IMR-90 (cell line): ENCODE measurements at places on chromosomes 16 and 17. TPM values are rescaled to one million over a fixed set of nuclear protein-coding genes. Genes with fewer than 3 reads are reported as not detected.

DNA sequence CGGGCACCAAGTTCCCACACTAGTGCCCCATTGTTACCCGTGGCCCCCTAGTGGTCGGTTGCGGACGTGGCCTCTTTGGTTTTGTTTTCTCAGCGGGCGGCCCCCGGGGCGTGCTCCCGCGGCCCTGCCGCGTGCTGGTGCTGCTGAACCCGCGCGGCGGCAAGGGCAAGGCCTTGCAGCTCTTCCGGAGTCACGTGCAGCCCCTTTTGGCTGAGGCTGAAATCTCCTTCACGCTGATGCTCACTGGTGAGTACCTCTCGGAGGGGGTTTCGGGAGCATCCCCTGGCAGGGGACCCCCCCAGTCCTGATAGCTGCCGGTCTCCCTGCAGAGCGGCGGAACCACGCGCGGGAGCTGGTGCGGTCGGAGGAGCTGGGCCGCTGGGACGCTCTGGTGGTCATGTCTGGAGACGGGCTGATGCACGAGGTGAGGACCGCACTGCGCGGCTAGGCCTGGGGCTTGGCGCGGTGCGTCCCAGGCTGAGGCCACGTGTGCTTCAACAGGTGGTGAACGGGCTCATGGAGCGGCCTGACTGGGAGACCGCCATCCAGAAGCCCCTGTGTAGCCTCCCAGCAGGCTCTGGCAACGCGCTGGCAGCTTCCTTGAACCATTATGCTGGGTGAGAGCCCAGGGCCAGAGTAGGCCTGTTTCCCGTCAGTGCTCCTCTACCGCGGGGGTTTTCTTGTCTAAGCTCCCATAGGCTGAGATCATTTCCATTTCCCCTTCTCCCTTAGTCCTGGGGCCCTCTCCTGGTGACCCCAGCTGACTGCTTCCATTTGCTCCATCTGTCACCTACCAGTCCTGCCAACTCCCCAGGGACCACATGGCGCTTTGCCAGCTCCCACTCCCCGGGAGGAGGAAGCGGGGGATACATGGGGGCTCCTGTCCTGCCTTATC, 1.7 kb downstream of the SPHK1 start:
- peak; percentile 78 for DNase-seq

GRCh38 chr16:75193265-75193650, 13.7 kb downstream of the CTRB2 start:
- DNase-seq: no peak

The MYO1D gene
- 0.56 and 0.90 TPM in 2 replicates for total RNA-seq

The KRT31 gene
- not detected in 2 replicates for total RNA-seq

GRCh38 chr17:58969156-58969555, 137.5 kb downstream of the TRIM37 start:
- DNase-seq: no peak

The RASL10B gene
- 3.6 and 4.7 TPM in 2 replicates for total RNA-seq

DNA sequence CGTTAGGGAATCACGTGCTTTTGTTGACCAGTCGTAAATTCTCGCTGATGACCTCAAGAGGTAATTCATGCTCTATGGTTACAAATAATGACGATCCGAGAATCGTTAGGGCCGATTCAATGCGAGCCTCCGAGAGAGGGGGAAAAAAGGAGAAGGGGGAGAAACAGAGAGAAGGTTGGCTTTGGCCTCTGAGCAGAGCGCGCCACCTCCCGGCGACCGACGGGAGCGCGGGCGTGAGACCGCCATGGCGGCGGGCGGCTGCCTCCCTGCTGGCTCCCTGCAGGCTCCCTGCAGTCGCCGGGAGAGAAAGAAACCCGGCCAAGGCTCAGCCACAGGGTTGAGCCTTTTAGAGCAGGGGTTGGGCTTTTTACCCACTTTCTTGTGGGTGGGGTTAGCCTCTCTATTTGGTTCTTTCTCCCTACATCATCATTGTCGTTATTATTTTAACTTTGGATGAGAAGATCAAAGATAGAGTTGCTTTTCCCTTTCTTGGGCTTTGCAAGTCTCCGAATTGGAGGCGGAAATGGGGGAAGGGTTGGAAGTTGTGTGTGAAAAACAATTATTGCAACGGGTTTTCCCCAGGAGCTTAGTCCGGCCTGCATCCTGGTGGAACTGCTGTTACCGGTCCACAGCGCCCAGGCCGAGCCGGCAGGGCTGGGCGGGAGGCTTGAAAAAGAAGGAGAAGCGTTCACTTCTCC, 410 bp upstream of the HOXB5 start:
- DNase-seq: peak; percentile 99

- peak; percentile 11 for DNase-seq
These were observed 394 bp upstream of the CPD start for GRCh38 chr17:30378241-30378824.

The CNGB1 gene
- total RNA-seq: not detected in 2 replicates

The SEPTIN1 gene
- not detected in 2 replicates for total RNA-seq

The CLEC19A gene
- not detected in 2 replicates for total RNA-seq

The MIEF2 gene
- 9.1 and 12.2 TPM in 2 replicates for total RNA-seq

- DNase-seq: peak; percentile 77
These were observed 18.2 kb downstream of the MPP3 start for GRCh38 chr17:43814714-43815113.

The FBXW10B gene
- total RNA-seq: under 0.01 and 0.28 TPM in 2 replicates

GRCh38 chr17:54967621-54968261, 713 bp downstream of the COX11 start:
- DNase-seq: peak; percentile 27

DNA sequence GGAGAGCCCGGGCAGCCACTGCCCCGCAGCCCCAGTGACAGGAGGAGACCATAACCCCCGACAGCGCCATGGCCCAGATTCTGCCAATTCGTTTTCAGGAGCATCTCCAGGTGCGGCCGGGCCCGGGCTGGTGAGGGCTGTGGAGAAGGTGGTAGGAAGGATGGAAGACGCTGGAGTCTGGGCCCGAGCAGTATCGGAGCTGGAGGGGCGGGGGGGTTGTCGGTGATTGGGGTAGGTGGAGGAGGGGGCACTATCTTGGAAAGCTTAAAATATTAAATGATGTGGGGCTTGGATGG, 317 bp downstream of the CLTC start:
- DNase-seq: no peak

DNA sequence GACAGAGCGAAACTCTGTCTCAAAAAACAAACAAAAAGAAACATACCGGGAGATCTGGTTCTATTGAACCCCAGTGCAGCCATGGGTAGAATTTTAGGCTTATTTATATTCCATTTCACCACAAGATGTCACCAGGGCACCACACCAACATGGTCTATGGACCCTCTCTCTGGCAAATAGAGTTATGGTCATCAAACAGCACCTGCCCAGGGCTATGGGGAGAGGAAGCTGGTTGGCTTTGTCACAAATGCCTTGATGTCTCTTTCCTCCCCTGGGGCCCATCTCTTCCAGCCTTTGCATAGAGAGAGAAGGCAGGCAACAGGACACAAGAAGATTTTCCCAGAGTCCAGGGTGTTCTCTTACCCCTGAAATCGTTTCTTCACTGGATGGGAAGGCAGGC, 128.4 kb downstream of the WWOX start:
- no peak for DNase-seq

- DNase-seq: no peak
These were observed 14.7 kb downstream of the CDRT4 start for GRCh38 chr17:15452746-15453145.

The WNT9B gene
- total RNA-seq: not detected in 2 replicates

DNA sequence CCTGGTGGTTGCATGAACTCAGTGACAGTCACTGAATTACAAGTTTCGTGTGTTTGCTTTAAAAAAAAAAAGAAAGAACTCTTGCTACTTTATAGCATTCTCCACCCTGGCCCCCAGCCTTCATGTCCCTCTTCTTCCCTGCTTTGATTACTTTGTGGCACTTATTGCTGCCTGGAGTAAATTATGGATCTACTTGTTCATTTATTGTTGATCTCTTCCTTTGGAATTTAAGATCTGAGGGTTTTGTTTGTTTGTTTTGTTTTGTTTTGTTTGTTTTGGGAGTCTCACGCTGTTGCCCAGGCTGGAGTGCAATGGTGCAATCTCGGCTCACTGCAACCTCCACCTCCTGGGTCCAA, 126.5 kb downstream of the ABCC6 start:
- no peak for DNase-seq

- DNase-seq: no peak
These were observed 62.3 kb downstream of the TMEM100 start for GRCh38 chr17:55660178-55660886.

The KCNH4 gene
- not detected in 2 replicates for total RNA-seq

DNA sequence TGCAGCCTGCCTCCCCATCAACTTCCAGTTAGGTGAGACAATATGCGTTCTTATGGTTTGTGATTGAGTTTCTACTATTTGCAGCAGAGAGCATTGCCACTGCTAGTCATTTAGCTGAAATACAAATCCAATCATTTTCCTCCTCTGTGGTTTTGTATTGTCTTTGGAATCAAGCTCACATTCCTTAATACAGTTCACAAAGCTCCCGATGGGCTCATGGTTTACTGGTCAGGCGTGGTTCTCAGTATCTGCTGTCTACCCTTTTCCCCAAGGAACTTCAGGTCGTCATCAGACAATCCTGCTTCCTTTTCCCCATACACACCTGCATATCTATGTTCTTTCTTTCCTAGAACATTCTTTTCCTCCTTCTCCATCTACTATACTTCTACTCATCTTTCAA, 69.6 kb upstream of the GAS7 start:
- DNase-seq: no peak

The TP53TG3D gene
- not detected in 2 replicates for total RNA-seq

DNA sequence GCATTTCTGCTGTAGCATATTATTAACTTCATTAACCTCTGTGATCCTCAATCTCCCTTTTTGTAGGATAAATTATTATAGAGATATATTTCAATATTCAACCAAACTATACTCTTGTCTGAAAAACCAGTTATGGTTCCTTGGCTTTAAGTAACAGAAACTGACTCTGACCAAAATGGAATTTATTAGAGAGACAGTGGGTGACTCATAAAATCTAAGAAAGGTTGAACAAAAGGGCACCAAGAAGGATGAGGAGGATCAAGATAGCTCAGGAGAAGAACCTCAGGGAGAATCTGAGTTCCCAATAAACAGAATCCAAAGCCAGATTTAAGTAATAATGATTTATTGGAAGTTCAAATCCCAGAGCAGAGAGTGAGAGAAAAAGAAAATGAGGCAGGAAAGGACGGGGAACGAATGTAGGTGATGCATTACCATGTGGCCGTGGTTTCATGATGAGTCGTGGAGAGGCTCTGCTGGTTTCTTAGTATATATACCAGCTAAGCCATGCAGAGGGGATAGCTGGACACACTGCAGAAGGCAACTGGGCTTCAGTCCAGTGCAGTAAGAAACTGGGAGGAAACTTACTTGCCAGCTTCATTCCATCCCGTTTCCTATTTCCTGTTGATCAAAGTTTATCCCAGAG, 151.5 kb upstream of the GOT2 start:
- DNase-seq: no peak

DNA sequence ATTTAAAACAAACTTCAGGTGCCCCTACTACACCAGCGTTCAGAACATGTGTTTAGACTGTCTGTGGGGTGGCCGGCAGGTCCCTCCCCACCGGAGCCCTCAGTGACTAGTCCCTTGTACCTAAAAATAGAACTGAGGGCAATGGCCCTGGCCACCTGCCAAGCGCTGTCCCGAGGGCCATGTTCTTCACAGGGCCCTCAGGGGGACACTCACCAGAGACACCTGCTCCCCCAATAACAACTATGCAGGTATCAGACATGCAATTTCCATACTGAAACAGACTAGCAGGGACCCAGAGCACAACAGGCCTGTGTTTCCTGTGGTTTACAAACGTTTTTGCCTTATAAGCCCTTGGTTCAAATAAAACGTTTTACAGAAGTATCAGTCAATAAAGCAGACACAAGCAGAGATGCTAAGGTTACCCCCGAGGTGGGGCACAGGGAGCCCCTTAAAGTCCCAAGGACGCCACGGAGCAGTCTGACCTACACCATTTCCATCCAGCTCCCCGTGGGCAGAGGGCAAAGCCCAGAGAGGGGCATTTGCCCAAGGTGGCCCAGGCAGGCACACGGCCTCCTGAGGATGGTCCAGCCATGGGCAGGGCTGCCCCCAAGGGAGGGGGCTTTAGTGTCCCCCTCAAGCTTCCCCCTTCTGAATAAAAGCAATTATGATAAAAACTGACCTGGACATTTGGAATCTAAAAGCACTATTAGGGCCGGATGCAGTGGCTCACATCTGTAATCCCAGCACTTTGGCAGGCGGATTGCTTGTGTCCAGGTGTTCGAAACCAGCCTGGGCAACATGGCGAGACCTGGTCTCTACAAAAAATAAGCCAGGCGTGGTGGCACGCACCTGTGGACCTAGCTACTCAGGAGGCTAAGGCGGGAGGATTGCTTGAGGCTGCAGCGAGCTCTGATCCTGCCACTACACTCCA, 896 bp upstream of the MYLK3 start:
- no peak for DNase-seq

The AFMID gene
- total RNA-seq: 45.5 and 65.1 TPM in 2 replicates

DNA sequence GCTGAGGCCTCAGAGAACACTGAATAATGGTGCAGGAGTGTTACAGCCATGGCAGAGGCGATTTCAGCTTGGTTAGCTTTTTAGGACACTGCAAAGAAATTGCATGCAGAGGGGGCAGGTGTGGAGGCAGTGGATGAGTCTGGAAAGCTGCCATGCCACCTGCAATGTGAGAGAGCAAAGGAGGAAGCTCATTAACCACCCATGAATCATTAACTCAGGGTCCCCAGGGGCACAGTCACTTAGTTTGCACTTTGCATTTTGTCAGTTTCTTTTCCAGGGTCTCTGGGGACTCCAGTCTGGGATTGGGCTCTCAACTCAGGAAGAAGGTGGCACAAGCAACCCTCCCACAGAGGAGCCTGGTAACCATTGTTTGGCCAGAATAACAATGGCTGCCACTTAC, 132.9 kb downstream of the USP31 start:
- DNase-seq: no peak

The ODAD4 gene
- total RNA-seq: 0.54 and 0.56 TPM in 2 replicates

The TBX2 gene
- total RNA-seq: 20.1 and 23.6 TPM in 2 replicates

The ITGAD gene
- total RNA-seq: not detected in 2 replicates

DNA sequence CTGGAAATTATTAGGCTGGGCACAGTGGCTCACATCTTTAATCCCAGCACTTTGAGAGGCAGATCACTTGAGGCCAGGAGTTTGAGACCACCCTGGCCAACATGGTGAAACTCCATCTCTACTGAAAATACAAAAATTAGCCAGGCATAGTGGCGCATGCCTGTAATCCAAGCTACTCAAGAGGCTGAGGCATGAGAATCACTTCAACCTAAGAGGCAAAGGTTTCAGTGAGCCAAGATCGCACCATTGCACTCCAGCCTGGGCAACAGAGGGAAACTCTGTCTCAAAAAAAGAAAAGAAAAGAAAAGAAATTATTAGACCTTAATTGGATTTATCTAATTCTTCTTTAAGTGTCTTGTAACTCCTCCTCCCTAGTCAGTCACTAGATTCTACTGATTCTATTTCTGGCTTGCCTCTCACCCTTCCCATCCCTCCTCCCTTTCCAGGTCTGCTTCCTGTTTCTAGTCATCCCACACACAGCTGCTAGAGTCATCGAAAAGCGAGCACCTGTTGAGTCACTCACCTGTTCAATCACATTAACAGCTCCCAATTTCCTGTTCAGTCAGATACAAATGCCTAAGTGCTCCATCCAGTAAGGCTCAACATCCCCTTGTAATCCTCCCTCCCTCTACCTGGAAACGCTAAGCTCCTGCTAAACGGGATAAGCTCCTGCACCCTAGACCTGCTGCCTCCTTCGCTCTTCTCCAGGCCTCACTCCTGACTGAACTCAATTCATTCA, 34.6 kb downstream of the ERN1 start:
- no peak for DNase-seq
